ENCODE measurements at places on chromosomes 1 and 21.

DNA sequence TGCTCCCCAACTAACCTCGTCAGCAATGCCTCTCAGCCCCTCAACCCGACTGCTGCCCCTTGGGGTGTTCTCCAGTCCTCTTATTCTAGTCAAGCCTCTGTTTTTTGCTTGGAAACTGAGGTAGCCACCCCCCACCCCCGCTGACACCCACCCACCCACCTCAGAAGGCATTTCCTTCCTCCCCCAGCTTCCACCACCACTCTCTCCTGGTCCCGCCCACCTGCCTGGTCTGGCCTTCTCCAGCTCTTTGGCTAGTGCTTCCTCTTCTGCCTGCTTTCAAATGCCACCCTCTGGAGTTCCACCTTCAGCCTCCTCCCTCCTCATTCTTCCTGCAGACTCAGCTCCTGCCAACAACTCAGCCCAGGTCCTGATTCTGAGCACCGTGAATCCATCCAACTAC lies 35.3 kb downstream of the OLFML2B start:
- DNase-seq = no peak

GRCh38 chr1:193212637-193213036 lies 26.2 kb upstream of the B3GALT2 start:
- DNase-seq = no peak

DNA sequence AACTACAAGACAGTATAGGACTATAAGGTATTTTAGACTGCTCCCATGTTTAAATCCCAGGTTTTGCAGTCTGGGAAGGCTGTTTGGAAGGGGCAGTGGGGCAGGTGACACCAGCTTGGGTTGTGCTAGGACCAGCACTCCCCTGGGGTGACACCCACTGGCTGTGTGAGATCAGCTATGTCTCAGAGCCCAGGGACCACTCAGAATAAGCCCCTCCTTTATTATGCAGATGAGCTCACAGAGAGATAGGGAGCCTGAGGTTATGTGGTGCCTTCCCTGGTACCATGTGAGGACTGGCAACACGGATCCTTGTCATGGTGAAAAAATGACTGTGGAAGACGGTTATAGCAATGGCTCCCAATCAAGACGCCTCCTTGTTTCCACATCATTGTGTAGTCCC lies 71.0 kb downstream of the NENF start:
- no peak for DNase-seq

DNA sequence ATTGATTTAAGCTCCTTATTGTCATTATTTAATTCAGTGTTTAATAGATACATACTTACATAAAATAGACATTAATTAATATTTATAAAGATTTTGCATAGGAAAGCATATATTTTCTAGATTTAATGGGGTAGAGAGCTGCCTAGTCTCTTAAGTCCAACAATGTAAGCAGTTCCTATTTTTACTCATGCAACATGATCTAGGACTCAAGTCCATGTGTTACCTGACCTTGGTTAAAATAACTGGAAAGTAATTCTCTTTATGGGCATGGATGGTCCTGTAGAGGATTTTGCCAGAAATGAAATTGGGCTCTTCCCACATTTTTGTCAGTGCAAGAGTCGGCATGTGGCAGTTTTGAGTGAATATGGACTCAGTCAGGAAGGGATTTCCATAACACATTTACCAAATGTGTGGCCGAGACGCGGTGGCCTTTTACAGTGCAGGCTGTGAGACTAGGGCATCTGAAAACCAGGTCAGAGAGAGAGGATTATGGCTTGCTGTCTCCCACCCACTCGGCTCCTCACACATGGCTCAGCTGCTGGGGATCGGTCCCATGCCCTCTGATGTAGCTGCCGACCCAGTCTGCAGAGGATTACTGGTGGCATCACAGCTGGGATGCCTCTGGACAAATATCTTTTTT lies 6.2 kb upstream of the KIF1B start:
- DNase-seq = no peak

DNA sequence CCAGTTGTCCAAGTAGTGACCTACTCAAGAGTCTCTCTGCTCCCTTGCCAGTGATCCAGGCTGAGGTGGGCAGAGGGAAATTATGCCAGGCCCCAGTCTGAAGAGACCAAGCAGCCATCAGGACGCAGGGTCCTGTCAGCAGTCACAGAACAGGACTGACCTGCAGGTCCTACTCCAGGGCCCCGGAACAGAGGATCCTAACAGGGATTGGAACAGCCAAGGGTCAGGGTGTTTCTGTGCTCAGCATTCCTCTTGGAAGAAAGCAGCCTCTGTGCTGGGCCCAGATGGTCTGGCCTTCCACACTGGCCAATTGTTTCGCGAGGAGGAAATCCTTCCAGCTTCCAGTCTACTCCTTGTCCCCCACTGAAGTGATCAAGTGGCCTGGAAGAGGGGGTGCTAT lies 41.6 kb upstream of the USP1 start:
- no peak for DNase-seq

DNA sequence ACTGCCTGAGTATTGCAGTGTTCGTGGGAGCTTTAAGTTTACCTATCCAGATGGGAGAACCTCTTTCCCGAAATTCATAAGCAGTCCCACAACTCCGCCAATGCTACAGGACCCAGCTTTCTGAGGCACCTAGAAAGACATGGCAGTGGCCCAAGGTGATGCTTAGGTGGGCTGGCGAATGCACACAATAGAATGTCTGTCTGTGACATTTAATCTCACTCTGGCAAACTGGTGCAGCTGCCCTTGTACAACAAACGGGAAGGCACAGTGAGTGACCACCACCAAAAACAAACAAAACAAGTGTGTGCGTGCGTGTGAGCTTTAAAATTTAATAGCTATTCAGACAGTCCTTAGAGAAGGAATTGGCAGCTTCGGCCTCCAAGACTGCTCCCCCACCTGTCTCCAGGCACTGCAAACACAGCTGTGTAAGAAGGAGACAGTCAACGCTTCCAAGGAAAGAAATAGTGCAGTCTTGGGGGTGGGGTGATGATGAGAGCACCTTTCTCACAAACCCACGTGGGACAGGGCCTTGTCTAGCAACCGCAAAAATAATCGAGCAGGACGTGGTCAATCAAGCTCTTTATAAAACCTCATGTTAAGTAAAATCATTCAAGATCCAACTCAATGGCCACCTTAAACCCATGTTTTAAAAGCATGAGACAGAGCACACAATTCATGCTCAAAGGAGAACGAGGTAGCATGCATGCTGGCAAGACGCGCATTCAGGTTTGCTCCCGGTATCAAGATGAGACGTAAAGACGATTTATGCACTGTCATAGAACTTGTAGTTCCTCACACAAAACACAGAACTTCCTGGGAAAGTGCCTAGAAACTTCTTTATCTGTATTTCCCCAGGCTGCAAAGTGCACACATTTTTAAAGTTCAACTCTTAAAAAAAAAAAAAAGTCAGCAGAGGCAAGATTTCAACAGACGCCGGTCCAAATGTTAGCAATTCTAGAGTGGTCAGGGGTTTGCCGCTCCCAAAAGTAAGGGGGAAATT lies 84.1 kb downstream of the TM2D1 start:
- no peak for DNase-seq

- no peak for DNase-seq
Observed at GRCh38 chr1:78104322-78104721, 58.6 kb downstream of the GIPC2 start.

- DNase-seq = no peak
Observed at GRCh38 chr1:86596224-86596623, 49.3 kb downstream of the CLCA4 start.

- DNase-seq = no peak
Observed at GRCh38 chr1:12114916-12115315, 51.8 kb downstream of the TNFRSF8 start.

GRCh38 chr21:33643658-33644311 lies 1.5 kb downstream of the ITSN1 start:
- peak; percentile 11 for DNase-seq

- DNase-seq = no peak
Observed at GRCh38 chr1:162003830-162004215, 19.8 kb downstream of the OLFML2B start.

DNA sequence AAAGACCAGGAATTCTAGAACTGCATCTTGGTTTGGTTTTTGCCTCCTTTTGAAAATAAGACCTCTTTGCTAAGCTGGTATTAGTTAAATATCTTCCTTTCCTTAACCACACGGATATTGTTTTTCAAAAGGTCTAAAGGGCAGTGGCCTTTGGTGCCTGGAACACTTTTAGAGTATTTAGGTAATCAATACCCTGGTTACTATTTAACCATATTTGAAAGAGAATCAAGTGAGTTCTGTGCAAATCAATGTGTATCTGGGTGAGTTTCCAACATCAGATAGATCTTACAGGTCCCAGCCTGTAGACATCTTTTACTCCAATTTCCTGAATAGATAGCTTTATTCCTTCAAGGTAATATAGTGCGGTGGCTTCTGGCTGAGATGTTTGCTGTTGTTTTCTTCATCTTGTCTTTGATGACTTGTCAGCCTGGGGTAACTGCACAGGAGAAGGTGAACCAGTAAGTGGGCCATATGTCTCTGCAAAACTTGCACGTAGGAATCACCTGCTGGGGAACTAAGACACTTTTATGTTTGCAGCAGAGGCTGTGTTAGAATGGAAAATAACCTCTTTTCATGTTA lies at the start of gene C8A:
Gene C8A (plus strand): TSS at position 277 of the 579 bp plus-strand sequence. CDS start 105 bp downstream, at position 382.
- no peak for DNase-seq

DNA sequence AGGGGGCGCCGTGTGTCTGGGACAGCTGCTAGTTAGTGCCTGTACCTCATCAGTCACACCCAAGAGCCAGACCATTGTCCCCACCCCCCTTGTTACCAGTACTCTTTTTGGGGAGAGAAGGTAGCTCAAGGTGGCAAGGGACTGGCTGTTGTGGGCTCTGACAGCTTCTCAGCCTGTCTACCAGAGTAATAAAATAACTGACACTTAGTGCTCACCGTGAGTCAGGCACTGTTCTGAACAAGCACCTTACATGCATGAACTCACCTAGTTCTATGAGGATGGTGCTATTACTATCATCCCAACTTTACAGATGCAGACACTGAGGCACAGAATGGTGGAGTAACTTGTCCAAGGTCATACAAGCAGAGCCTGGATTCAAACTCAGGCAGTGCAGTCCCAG lies 34.7 kb downstream of the IER5 start:
- DNase-seq = no peak

DNA sequence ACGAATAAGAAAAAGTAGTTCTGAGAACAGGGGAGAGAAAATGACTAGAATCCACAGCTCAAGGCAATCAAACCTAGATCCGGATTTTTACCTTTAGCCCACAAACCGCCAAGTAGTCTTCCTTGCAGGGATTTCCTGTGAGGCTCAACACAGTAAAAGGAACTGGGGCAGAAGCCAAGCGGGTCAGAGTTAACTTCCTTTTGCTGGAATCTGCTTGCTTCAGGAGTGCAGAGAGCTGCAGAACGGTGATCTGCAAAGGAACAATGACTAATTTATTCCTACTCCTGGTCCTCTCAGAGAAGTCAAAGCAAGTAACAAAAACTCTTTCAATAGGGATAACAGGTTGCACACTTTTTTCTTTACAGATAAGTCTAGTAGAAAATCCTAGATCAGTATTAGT lies 53.4 kb downstream of the UBR4 start:
- DNase-seq = no peak

DNA sequence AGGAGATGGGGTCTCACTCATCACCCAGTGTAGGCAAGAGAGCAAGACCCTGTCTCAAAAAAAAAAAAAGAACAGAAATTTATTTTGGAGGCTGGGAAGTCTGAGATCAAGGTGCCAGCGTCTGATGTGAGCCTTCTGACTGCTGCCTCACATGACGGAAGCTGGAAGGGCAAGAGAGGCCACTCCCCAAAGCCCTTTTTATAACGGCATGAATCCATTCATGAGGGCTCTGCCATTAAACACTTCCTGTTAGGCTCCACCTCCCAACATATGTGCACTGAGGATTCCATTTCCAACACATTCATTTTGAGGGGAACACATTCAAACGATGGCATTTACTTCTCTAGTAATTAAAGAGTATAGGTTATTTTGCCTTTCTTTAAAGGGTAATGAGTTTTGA lies 50.9 kb upstream of the C1orf198 start:
- DNase-seq = no peak

DNA sequence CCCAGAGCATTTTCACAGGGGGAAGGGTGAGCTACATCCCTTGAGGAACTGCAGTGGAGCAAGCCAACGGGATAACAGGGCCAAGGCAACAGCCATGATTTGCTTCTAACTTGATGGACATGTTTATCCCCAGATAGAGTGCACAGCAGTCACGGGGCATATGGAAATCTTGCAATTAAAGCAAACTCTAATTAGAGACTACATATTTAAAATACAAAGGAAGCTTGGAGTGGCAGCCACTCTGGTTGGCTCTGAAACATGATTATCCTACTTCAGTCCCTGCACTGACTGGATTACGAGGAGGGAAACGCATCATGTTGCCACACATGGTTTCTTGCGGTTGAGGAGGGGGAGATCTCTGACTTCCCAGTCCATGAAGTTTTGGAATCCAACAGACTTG lies 60.8 kb downstream of the BEND5 start:
- no peak for DNase-seq

- DNase-seq = no peak
Observed at GRCh38 chr1:175984813-175985212, 222.3 kb downstream of the COP1 start.

DNA sequence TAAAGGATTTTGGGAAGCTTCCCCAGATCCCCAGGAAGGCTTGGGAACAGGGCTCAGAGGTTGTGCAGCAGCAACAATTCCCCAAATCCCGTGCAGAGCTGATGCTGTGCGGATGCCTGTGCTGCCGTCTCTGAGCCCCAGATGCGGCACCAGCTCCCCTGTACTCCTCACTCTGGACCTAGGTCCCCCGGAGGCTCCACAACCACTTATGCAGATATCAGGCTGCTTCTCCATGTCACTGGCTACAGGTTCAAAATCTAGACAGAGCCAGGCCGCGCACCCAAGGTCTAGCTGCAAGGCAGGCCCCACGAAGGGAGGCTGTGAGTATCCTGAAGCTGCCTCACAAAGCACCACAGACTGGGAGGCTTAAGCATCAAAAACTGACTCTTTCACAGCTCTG lies 81.6 kb downstream of the PDE9A start:
- no peak for DNase-seq

GRCh38 chr1:109877317-109877771 lies 33.3 kb upstream of the CSF1 start:
- no peak for DNase-seq

- DNase-seq = no peak
Observed at GRCh38 chr1:112346801-112347350, 49.1 kb upstream of the CTTNBP2NL start.

GRCh38 chr1:89754518-89754917 lies 66.3 kb upstream of the LRRC8D start:
- DNase-seq = no peak

DNA sequence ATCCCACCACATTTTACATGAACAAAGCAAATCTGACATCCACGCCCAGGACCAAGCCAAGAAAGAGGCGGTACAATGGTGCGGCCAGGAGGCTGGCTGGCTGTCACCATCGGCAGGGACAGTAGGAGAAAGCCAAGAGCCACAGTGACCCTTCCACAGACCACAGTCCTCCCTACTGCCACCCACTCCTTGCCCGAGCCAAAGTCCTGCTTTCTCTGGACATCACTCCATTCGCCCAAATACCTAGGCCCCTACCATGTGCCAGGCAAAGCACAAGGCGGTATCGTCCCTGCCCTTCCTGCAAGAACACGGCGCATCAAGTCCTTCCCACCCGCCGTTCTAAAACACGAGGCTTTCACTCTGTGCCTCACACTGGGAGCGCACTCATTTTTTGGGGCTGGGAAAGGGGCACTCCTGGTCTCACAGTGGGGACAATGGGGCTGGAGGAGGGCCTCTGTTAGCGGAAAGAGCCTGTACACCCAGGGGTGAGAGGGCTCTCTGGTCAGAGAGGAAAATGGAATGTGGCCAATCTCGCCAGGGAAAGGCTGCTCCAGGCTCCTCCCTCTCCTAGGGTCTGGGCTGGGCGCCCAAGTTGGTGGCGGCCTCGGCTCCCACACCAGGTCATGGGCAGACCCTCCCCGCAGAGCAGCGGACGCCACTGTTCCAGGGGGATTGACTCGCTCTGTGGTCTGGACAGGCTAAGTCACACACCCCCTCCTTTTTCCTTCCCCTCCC lies 26.5 kb downstream of the SSBP3 start:
- no peak for DNase-seq
